CD4-positive, alpha-beta T cell treated with Interleukin-15 for 1 hour (primary cell): ENCODE measurements at places on chromosomes 3 and 15.

DNA sequence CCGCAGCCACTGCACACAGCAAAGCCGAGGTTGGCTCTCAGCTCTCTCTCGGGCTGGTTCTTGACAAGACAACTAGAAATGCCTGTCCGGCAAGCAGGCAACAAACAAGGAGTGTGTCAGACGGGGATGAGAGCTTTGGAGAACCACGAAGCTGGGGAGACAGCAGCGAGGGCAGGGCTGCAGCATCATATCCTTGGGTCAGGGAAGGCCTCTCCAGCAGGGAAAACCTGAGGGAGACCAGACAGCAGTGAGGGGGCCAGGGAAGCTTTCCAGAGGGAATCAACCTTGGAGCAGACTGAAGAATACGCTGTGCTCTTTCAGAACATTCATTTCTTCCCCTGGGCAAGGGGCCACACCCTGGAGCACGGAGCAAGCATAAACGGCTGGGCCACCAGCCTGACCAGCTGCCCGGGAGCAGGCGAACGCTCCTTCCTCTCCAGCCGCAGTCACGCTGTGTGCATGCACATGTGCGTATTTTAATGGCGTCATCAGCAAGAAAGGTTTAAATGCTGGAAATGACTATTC is 58.7 kb downstream of the CHSY1 start:
- no peak for DNase-seq

DNA sequence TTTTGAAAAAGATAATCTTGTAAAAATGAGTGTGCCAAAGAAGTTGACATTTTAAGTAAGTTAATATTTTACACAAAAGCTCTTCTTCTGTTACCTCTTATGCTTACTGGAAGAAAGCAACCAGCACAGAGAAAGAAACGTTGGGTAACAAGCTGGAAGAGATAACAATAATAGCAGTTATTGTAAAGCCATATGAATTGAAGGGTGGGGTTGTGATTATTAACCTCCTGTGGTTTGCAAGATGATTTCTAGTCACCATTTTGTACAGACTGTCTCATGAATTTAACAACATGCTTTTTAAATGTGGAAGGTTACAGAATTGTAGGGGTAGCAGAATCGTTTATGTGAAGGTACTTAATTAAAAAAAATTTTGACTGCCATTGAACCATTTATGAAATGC is 9.2 kb downstream of the RAP2B start:
- no peak for DNase-seq

DNA sequence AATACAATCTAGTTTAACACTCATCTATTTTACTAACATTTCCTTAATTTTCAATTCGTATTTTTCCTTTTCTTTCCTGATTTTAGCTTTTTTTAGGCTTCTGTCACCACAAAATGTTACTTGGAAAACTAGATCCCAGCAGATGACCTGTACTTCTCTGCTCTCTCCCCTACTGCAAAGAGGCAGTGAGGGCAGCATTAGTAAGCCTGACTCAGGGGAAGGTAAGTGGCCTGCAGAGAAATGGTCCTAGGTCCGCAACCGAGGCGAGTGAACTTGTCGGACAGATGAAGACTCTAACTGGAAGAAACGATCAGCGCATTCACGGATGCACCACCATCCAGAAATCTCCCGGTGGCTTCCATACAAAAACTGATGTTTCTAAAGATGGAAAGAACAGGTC is 20.4 kb downstream of the TMEM43 start:
- no peak for DNase-seq

GRCh38 chr3:170493712-170494182 is 75.1 kb downstream of the CLDN11 start:
- no peak for DNase-seq

- DNase-seq: no peak
Measured at GRCh38 chr3:143567823-143568222, 280.4 kb downstream of the SLC9A9 start.

DNA sequence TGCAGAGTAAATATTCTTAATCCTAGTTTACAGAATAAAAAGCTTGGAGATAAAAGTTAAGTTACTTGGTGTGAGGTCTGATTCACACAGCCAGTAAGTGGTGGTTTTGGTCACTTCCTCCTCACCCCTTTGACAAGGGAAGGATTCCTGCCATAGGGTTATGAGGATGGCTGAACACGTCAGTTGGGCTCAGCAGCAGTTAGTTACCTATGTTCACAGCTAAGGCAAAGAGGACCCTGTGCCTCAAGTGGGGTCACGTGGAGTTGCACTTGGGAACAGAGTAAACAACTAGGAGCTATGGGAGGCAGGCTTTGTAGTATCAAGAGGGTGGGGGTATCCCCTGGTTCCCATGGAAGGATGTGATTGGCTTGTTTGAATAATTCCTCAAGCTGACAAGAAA is 232.2 kb downstream of the UBE2E2 start:
- DNase-seq: no peak

GRCh38 chr15:60352525-60352924 is 45.3 kb downstream of the ANXA2 start:
- DNase-seq: no peak

GRCh38 chr3:70744536-70744935 is 432.1 kb upstream of the MDFIC2 start:
- no peak for DNase-seq

GRCh38 chr3:196055683-196056270 is 26.1 kb downstream of the TFRC start:
- DNase-seq: peak; percentile 83

- DNase-seq: no peak
Measured at GRCh38 chr15:47602121-47602520, 115.2 kb upstream of the SEMA6D start.

DNA sequence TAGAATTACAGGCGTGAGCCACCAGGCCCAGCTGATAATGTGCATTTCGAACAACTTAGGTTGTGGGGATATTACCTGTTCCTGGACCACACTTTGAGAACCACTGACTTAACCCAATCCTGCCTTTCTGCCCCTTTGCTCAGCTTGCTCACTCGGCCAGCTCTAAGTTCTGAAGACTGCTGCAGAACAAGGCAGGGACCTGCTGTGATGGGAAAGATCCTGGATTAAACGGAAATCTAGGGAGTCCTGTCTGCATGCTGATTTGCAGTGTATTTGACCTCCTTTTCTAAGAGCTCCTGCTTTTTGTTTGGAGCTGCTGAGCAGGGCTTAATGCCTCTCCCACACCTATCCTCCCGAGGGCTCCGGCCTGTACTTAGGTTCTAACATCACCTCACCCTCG is 2.9 kb downstream of the LTK start:
- no peak for DNase-seq

DNA sequence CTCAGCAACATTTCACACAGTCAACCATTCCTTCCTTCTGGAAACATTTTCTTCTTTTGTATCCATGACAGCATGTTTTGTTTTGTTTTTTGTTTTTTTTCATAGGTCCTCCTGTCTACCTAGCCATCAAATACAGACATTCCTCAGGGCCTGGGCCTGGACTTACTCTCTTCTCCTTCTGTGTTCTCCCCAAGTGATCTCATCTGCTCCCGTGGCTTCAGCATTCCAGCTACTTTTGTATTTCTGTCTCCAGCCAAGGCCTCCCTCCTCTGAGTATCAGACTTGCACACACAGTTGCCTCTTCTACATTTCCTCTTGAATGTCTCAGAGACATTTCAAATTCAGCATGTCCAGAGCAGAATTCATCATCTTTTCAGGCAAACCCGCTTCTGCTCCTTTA is 82.4 kb downstream of the HCN4 start:
- no peak for DNase-seq

- DNase-seq: no peak
Measured at GRCh38 chr3:156473341-156473740, 81.6 kb downstream of the SSR3 start.

- no peak for DNase-seq
Measured at GRCh38 chr3:126288314-126288713, 68.9 kb downstream of the KLF15 start.

DNA sequence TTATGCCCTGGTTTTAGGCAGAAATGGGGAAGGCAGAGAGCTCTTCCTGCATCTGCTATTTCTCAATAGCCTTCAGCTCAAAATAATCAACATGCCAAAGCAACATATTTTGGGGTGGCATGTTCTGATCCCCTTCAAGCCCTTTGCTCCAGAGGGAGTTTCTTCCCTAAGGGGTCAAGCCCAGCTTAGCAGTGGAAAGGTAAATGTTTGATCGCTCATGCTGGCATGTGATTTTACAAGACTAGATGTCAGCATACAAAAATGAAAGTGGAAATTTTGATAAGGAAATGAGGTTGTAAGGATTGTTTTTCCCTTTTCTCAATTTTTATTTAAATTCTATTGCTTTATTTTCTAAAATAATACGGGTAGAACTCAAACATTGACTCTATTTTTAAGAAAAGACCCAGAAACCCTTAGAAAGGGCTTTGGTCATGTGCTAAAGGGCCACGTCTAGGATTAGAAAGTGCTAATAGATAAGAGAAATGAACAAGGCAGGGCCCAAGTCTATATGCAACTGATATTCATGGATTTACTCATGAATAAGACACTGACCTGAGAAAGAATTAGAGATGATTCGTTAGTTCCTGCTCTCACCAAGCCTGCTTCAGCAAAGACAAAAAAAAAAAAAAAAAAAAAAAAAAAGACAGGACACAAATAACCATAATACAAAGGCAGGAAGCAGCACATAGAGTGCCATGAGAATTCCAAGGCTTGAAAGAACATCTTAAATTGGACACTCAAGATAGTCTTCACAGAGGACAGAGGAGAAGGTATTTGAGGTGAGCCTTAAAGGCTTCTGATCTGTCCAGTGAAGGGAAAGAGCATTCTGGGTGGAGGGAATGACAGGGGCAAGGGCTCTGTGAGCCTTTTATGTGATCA is 55.0 kb upstream of the NR2E3 start:
- DNase-seq: no peak

DNA sequence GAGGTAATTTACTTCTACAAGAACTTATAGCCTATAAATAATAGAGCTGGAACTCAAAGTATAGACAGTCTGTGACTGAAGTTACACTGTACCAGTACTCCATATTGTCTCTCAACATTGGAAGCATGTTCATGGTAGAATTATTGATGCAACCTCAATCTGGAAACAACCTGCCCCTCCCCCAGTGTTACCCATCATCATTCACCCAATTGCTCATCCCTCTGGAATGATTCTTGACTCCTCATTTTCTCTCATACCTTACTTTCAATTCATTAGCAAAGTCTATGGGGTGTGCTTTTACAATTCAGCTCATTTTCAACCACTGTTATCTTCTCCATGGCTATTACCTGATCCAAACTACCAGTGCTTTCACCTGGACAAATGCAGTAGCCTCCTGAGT is 151.7 kb downstream of the CPNE4 start:
- DNase-seq: no peak

DNA sequence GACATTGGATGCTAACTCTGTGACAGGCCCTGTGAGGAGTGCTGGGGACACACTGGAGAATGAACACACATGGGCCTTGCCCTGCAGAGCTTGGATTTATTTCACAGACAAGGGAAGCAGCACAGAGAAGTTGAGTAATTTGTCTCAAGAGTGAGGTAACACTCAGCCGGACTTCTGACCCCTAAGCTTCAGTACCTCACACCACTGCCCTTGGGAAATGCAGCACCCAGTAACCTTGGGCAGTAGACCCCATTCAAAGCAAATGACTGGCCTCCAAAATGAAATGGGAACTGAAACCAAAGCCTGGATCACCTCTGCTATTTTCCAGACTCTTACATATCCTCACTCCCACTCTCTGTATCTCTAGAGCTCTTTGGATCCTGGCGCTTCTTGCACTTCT is 37.3 kb downstream of the RFT1 start:
- no peak for DNase-seq

GRCh38 chr3:51024765-51025632 is 350.3 kb downstream of the DOCK3 start:
- peak; percentile 71 for DNase-seq

DNA sequence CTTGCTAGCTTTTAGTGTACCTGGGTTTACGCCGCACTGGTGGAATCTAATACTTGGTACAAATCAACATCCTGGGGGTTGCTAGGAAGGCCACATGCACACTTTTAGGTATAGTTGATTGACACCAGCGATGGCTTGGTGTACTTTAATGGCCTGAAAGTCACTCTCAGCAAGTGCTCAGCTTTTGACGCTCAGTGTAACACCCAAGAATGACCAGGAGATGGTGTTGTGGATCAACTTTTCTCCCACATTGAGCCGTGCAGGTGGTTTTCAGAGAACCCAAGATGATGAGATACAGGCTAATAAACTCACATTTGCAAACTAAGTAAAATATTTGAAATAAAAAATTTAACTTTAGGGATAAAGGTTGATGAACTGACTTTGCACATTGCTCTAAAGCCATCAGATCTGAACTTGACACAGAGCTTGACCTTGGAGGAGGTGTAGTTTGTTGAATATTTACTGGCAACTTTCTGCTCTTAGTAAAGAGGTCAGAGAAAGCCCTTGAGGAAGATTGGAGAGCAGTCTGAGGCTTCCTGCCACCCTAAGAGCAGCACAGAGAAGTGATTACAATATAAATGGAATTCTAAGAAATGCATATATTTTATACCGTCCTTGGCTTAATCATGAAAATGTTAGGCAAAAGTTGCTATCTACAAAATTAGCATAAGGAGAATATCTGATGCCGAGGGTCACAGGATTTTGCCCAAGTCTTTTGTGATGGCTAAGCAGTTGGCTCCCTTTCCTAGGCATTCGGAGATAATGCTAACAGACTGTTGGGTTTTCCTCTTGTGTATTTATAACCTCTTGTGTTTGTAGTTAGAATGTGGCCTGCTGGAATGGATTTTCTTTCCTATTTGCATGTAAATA is 143.4 kb upstream of the RASGRP1 start:
- peak; percentile 28 for DNase-seq

DNA sequence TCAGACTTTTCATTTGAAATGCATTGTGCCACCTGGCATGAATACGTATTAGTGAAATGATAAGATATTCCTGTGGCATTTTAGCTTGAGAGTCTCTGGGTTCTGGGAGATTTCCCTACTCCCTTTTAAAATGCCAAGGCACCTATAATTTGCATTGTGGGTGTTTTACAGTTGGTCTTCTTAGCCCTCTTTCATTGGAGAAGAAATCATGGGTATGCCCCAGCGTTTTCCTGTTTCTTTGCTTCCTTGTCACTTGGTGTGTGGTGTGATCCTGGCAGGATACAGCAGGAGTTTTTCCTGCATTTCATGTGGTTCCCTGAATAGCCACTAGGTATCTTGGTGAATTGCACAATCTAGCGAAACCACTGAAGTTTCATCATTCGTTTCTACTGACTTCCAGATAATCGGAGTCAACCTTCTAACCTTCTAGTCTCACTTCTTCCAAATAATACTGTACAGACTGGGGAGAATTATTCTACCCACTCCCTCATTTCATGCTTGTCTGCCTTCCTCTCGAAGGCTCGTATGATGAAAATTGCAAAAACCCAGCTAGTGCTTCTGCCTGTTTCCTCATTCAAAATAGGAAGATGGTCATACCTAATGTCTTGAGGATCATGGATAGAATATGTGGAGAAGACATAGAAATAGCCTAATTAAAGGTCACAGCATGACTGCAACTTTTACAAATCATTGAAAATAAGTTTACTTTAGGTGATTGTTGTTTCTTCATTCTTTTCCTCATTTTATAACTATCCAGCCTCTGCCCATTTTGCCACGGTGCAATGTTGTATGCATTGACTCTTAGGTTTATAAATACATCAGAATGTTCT is 2.6 kb downstream of the BHLHE40 start:
- DNase-seq: no peak

- no peak for DNase-seq
Measured at GRCh38 chr3:54507876-54508460, 385.6 kb downstream of the CACNA2D3 start.

GRCh38 chr15:88814393-88814792 is 11.2 kb downstream of the ACAN start:
- DNase-seq: no peak
